ENCODE measurements at places on chromosomes 7 and 10.
A peak's percentile ranks its signal among the peaks of the same experiment; 100 is the strongest.

DNA sequence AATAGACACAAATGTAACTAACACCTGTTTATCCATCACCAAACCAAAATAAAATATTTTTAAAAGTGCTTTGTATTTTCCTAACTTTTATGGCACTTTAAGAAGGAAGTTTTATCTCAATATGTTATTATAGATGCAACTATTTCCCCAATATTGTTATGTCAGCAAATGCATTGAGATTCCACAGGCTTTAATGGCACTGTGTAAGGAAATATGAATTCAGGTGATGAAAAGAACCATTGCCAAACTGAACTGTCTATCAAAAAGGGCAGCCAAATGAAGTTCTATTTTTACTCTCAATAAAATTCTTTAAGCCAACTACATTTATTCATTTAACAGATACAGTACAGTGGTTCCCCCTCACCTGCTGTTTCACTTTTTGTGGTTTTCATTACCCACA is 67.2 kb upstream of the OIT3 start:
- peak; percentile 8 for DNase-seq

DNA sequence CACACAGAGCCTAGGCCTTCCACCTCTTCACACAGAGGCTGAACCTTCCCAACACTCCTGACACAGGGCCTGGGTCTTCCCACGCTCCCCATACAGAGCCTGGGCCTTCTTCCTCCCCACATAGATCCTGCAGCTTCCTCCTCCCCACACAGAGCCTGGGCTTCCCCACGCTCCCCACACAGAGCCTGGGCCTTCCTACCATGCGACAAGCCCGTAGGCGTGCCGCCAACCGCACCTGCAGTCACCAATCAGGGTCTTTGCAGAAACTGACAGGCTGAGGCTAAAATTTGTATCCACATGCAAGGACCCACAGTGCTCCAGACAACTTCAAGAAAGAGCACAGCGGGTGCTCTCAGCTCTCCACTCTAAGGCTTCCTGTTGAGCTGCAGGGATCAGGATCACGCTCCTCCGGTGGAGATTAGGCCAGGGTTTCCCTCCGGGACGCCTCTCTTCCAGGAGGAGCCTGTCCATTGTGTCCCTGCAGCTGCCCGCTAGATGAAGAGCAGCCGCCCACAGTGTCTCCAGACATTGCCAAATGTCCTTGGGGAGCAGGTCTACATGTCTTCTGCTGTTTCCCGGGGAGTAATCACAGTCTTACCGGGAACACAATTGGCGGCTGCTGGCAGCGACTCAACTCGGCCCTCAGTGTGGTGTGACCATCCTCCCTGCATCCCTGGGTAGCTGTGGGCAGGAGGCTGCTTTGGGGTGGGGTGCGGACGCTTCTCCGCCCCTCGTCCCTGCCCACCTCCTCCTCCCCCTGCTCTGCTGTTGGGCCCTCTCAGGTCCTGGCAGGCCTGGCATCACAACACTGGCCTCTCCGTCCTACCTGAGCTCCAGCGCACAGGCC is 9.7 kb downstream of the CFAP46 start:
- DNase-seq = no peak

DNA sequence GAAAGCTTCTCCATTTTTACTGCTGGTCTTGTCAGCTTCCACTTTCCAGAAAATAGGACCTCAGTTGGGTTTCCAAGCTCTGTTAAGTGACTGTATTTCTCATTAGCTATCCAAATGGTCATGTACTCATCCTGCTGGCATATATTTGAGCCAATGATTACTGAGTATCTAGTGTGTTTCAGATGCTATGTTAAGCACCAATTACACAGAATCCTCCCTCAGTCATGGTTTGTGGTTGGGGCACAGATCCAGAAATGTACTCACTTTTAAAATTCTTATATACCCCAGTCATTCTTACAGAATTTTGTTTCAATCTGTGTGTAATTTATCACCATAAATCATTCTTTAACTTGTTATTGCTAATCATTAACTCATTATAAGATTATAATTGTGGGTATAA is 362.3 kb upstream of the MTPN start:
- DNase-seq = no peak

DNA sequence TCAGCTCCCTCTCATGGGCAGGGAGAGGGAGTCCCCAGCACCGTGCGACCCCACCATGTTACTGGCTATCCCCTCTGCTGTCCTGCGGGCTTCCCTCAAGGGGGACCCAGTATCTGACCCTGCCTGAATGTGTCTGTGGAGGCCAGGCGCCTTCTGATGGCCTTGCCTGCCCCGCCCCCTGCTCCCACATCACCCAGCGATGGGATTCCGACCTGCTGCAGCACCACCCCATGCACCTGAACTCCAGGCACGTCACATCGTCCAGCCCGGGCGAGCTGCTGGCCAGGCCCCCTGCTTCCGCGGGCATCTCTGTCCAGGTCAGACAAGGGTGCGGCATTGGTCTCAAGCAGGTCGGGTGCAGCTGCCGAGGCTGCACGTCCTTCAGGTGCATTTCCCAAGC is 19.0 kb downstream of the LRRC27 start:
- no peak for DNase-seq

DNA sequence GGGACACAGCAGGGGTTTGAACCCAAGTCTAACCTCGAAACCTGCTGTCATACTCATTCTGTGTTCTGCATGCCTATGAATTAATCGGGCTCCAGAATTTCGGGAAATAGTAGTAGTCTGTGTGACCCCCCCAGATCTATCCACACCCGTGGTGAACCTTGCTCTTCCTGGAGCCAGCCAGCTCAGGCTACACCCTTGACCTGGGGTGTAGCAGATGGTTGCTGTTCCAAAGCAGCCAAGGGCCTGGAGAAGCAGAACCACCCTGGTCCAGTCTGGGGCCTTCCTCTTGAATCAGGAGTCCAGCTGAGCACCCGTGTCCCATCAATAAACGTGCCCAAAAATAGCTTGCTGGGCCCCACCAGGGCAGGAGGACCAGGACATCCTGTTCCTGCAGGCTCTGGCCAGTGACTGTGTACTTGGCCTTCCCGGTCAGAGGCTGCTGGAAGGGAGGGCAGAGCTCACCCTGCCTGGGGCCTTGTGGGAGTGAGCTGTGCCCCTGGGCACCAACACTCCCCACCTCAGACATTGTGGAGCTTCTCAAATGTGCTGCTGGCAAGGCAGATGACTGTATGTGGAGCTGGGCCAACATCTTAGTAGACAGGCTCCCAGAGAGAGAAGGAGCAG is 101.2 kb upstream of the ZNF716 start:
- DNase-seq = no peak

GRCh38 chr7:27933671-27934565 is 194.0 kb downstream of the TAX1BP1 start:
- DNase-seq = peak; percentile 26

GRCh38 chr10:6382081-6382480 is 179.3 kb downstream of the PFKFB3 start:
- DNase-seq = peak; percentile 98

GRCh38 chr10:20166096-20166675 is 350.0 kb downstream of the PLXDC2 start:
- no peak for DNase-seq

- DNase-seq = peak; percentile 37
Measured at GRCh38 chr10:110802551-110803238, 69.0 kb upstream of the PDCD4 start.

- DNase-seq = no peak
Measured at GRCh38 chr7:85474234-85474633, 287.4 kb upstream of the SEMA3D start.

- peak; percentile 33 for DNase-seq
Measured at GRCh38 chr7:148276314-148277041, 314.1 kb upstream of the C7orf33 start.

- DNase-seq = peak; percentile 83
Measured at GRCh38 chr10:69061305-69062161, 26.4 kb upstream of the SRGN start.

- DNase-seq = peak; percentile 93
Measured at GRCh38 chr7:142804728-142805207, 34.0 kb downstream of the PRSS2 start.

- no peak for DNase-seq
Measured at GRCh38 chr7:24970676-24971075, 9.3 kb downstream of the OSBPL3 start.

- no peak for DNase-seq
Measured at GRCh38 chr10:49616421-49617101, 2.7 kb downstream of the CHAT start.

- DNase-seq = peak; percentile 90
Measured at GRCh38 chr7:36726806-36727503, 2.7 kb upstream of the AOAH start.

DNA sequence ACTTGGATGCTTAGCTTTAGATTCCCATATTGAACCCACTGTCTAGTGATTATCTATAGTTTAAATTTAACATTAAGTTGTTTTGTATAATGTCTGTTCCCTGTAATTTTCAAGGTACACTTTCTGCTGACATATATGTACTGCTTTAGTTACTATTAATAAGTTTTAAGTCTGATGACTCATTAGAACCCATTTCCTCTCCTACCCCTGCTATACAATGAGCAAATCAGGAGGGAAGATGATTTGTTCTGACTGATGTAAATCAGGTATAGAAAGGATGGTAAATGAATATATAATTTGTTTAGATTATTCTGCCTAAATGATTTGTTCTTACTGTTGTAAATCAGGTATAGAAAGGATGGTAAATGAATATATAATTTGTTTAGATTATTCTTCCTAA is 691.8 kb downstream of the NXPH1 start:
- DNase-seq = no peak

DNA sequence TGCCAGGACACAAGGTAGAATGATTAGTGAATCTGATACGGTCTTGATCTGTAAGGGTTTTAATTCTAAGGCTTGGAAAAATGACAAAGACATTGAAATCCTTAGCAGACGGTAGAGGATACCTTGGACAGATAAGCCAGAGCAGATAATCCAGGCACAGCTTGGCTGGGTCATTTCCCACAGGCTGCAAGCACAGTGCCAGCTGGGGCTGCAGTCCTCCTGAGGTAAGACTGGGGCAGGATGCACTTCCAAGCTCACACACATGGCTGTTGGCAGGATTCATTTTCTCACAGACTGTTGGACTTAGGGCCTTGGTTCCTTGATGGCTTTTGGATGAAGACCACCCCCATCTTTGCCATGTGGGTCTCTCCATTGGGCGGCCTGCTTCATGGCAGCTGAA is 63.2 kb upstream of the BMPER start:
- DNase-seq = no peak

- no peak for DNase-seq
Measured at GRCh38 chr7:8121243-8121642, 140.7 kb downstream of the ICA1 start.

DNA sequence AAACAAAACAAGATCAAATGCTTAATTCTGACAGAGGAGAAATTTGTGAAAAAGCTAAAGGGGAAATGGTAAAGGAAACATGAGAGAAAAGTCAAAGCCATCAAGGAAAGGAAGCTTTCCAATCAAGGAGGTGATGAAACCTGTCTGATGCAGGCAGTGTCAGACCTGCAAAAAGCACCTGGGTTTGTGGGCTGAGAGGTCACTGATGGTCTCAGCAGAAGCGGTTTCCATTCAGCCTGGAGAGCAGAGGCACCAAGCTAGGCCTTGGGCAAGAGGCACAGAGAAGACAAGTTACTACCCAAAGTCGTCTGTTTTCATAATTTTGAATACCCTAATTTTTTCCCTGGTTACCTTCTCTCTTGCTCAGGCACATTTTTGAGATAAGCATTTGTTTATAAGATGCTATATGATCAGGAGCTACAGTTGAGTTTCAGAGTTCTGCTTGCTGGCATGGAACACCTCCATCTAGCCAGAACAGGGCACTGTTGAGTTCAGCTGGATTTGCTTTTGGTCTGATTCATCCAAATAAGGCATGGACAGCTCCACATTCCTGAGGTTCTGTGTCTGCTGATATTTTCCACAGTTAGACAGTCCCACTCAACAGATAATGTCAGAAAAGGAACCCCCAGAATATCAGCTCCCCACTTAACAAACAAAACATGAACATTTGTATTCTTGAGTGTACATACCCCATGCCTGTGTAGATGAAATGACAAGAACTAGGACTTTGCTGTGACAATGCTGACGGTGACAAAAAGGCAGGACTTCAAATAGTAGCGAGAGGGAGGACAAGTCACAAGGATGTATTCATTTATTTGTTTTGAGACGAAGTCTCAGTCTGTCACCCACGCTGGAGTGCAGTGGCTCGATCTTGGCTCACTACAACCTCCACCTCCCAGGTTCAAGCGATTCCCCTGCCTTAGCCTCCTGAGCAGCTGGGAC is 4.9 kb upstream of the PPIA start:
- DNase-seq = no peak

- no peak for DNase-seq
Measured at GRCh38 chr7:2934211-2934731, 90.2 kb upstream of the GNA12 start.

- DNase-seq = no peak
Measured at GRCh38 chr7:117185124-117185523, 137.7 kb downstream of the WNT2 start.

- DNase-seq = no peak
Measured at GRCh38 chr7:7385421-7385820, 150.3 kb downstream of the COL28A1 start.

DNA sequence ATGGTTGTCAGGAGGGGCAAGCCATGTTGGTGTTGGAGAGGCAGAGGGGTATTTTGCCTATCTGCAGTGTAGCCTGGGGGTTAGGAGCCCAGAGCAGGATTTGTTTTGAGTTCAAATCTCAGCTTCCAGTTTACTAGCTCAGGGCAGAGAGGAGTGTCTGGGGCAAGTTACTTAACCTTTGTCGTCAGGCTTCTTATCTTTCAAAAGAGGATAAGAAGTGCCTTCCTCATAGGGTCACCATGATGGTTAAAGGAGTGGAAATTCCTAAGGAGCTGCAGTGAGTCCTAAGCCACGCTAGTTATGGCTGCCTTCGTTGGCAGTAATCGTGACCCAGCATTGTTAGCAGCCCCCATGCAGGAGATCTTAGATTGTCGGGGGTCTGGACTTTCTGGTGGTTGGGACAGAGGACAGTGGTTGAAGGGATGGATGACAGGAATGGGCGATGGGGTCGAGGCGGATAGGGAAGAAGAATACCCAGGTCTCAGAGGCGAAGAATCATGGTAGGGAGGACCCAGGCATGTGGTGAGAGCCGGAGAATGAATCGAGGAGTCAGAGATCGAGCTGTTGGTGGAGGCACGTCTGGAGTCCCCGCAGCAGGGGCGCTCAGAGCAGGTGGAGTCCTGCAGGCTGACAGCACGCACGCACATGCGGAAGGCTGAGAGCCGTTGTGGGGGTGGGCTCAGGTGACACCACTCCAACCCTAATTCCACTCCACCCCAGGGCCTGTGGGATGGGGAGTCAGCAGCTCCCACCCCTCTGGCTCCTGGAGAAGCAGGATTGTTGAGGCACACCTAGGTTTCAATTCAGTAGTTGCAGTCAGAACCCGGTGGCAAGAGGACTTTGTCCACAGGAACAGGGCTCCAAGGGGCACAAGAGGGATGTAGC is 11.6 kb downstream of the ADCK2 start:
- no peak for DNase-seq

DNA sequence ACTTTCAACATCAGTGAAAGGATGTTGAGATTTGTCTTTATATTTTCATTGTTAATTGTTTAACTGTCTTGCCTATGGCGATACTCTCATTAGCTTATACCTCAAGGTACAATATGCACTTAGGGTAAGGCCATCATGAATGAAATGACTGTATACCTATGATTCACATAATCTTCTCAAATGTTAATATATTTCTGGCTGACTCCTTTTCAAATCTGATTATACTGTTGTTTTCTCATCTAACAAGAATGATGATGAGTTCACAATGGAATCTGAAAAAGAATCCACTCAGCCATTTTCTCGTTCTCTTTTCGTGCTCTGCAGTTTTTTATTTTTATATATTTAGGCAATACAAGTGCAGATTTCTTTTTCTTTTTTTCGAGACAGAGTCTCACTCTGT is 159.1 kb downstream of the ARHGAP12 start:
- no peak for DNase-seq

Data from common myeloid progenitor, CD34-positive (primary cell).